ENCODE measurements at places on chromosomes 5 and 9. TPM values are rescaled to one million over a fixed set of nuclear protein-coding genes. Genes with fewer than 3 reads are reported as not detected.

The FAM169A gene
- 0.78 TPM for polyA plus RNA-seq

The TOR4A gene
- 4.3 TPM for polyA plus RNA-seq

The CNTNAP3B gene
- 7.9 TPM for polyA plus RNA-seq

The S1PR3 gene
- 32.5 TPM for polyA plus RNA-seq

The SHLD3 gene
- 3.1 TPM for polyA plus RNA-seq

The SPINK4 gene
- polyA plus RNA-seq: not detected

The FAM78A gene
- polyA plus RNA-seq: 42.0 TPM

The EIF4E1B gene
- polyA plus RNA-seq: not detected

The GARNL3 gene
- polyA plus RNA-seq: 17.8 TPM

The MATR3 gene
- polyA plus RNA-seq: 329 TPM

DNA sequence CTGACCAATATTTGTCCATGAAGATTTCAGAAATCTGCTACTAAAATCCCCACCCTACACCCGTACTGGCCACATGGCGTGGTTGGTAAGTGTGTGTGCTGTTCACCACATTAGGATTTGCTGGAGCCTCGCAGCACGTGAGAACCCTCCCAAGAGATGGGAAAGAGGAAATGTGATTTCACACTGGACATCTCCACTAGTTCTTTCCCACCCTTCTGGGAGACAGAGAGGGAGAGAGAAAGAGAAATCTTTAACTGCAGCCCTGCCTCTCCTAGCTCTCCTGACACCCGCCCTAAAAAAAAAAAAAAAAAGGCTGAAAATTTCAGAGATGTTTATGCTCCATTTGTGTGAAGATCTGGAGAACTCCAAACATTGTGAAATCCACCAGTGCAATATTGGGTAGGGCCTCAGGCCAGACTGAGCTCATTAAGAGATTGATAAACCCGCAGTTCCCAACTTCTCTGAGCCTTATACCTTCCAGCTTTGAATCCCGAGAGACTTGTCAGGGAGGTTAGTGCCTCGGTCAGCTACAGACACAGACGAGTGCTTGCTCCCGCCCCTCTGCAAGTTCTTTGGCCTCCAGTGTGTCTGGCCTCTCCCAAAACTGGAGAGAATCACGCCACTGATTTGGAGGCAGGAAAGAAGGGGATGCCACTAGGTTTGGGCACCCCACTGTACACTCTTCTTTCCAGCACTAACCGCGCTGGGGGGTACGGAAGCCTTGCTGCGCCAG, 1.9 kb downstream of the SPRY4 start:
- no peak for DNase-seq

GRCh38 chr9:764105-764524, 77.4 kb upstream of the DMRT1 start:
- DNase-seq: peak; percentile 48

DNA sequence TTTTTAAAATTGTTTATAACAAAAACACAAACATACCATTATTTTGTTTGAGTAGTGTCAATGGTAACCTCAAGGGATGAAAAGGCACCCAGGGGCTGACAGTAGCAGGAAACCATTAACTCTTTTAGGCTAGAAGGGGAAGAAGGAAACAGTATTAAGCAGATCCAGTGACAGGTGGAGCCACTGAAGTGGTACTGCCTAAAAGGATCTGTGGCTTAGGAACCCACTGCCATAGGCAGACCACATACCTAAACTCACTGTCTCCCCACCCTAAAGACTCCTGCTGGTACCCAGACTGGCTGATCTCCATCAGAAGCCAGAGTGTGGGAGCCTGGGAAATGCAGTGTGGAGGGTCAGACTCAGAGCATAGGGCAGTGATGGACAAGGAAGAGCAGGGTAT, 13.5 kb downstream of the RLN1 start:
- no peak for DNase-seq

GRCh38 chr5:31944684-31945445, 229.3 kb downstream of the GOLPH3 start:
- DNase-seq: peak; percentile 70

GRCh38 chr9:114738581-114739316, 56.8 kb upstream of the TEX48 start:
- DNase-seq: peak; percentile 78

- DNase-seq: no peak
Observed at GRCh38 chr9:20649381-20649780, 27.1 kb upstream of the MLLT3 start.

GRCh38 chr5:115859378-115859777, 17.6 kb downstream of the AP3S1 start:
- DNase-seq: no peak

- DNase-seq: no peak
Observed at GRCh38 chr9:77505232-77505631, 142.9 kb downstream of the GNA14 start.

GRCh38 chr9:78903581-78903980, 606.7 kb downstream of the PSAT1 start:
- DNase-seq: no peak

DNA sequence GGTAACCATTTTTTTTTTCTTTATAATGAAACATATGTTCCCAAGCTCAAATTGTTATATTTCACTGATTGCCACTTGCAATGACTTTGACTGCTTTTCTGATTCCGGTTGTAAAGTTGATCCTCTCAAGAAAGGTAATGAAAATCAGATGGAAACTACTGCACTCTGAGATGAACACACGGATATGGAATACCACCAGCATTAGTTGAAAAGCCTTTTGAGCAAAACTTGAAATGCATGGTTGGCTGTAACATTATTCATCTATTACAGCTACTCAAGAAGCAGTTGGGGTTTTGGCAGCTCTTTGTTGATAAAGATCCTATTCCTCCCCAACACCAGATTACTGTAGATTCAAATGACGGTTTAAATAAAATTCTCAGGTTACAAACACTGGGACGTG, 591.6 kb upstream of the DMAC1 start:
- no peak for DNase-seq

DNA sequence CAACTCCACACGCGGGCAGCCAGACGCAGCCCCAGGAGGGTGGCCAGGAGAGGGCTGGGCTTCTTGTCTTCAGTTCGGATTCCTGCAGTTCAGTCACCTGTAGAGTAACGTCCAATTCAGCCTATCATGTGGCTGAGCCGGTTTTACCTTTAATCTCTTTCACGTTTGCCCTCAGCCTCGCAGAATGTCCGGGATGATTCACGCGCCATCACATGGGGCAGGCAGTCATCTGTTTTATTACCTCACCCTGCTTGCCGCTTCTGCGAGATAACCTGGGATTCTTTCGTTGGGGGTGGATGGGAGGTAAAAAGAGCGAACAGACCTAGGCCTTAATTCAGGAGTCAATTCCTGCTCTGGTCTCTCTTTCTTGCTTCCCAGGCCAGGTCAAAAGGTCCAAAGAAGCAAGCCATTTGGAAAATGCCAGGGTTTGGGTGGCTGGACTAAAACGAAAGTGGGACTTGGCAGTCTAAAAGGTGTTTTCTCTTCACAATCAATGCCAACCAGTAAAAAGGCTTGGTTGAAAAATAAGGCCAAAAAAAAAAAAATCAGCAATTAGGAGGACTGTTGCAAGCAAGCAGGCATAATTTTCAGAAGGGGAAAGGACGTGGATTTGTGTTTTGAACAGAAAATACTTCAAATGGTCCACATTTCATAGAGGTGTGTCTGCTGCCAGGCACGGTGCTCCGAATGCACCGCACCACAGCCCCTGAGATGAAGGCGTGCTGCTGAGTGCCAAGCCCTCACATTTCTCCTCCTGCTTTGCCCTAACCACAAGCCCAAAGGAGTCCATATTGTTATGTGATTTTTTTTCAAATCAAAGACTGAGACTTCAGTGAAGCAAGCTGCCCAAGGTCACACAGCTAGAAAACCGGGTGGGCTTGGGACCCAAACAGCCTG, 2.8 kb upstream of the WWC1 start:
- DNase-seq: no peak

DNA sequence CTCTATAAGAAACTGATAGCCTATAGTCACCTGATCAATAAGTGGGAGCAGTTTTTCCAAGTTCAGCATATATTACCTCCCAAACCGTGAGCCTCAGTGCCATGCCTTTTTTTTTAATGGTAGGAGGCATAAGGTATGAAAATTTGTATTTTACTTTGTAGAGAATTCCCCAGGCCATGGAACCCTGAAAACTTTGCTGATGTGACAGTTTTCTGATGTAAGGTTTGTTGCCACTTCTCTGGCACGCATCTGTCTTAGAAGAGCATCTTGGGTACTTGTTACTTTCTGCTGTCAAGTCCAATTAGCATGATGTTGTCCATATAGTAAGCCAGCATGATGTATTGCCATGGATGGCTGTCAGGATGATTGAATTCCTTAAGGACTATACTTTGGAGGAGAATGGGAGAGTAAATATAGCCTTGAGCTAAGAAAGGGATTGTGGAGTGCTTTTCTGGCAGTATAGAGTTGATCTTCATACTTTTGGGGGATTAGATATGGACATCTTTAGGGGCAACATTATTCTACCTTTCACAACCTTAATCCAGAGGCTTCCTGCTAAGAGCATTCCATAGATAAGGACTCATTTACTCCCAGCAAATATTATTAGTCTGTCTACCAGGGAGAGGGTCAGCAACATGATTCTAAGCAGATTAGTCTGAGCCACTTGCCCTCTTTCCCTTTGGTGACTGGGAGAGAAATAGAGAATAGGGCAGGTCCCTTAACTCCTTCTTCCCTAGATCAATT, 389.6 kb downstream of the YTHDC2 start:
- DNase-seq: no peak

Measured in muscle of back (tissue), 13 donors.